ENCODE measurements at places on chromosomes 6 and 20.

GRCh38 chr6:40325791-40326190, 261.4 kb downstream of the LRFN2 start:
- no peak for DNase-seq

DNA sequence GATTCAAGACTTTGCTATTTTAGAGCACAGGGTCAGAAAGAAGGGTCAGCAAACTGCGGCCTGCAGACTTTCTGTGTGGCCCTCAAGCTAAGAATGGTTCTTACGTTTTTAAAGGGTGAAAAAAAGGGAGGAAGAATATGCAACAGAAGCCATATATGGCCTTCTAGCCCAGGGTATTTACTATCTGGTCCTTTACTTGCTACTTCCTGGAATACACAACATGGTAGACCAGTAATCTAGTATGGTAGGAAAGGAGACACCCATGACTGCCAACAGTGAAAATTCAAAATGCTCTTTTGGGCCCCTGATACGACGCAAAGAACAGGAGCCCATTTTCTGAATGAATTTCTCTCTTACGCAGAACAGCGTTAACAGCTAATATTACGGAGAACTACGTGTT, 60.4 kb upstream of the EMILIN3 start:
- no peak for DNase-seq

- peak; percentile 46 for DNase-seq
Observed at GRCh38 chr20:63215101-63216040, 560 bp downstream of the YTHDF1 start.

DNA sequence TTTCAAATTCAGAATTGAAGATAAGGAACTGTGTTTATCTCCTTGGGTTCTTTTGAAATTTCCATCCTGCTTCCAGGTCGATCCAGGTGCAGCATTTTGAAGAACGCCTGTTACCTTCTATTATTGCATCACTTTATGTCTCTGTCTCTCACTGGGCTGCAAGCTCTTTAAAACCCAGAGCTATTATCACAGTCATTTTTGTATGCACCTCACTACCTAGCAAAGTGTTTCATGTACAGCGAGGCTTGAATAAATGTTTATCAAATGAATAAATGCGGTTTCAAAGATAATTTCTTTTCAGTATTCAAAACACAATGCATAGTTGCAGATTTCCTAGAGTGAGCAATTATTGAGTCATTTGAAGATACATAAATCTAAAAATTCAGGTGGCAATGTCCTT, 34.2 kb downstream of the GFOD1 start:
- no peak for DNase-seq

- DNase-seq: peak; percentile 34
Observed at GRCh38 chr6:53326372-53327016, 22.3 kb downstream of the ELOVL5 start.

DNA sequence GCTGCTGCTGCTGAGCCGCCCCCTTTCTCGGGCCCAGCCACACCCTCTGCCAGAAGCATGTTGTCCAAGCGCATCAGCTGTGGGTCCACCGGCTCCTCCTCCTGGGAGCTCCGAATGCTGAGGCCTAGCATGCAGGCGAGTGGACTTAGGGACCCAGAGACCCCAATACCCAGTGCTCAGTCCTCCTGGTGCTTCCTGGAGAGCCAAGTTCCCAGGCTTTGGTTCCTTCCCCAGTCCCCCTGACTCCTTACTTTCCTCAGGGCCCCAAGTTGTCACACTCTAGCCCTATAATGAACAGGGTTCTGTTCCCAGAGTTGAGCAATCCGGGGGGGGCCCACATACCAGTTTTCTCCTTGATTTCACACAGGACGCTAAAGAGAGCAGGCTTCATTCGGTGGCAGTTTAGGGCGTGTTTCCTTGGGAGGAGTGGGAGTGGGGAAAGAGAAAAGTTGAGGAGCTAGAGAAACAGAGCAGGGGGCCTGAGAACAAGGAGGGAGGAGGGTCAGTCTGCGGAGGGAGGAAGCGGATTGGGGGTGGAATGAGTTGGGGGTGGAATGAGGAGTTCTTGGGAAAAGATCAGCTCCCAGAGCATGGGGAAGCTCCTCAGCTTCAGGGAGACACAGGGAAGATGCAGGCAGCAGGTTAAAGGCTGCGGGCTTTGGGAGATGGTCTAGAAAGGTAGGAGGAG, 1.5 kb downstream of the PBX2 start:
- no peak for DNase-seq

DNA sequence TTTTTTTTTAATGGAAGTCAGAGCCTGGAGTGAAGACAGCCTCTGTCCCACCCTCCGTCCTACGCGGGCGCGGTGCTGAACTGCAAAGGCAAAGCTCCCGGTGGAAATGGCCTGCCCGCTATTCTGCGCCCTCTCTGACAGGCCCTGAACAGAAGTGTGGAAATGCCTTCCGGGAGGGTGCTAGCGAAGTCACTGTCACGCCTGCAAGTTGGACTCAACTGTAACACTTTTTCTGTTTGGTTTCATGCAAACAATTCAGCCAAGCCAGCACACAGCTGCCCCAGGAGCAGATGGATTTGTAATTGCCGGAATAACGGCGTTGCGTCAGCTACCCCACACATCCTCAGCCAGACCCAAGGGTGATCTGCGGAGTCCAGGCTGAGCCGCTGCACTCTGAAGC, 107.6 kb downstream of the PSMB1 start:
- DNase-seq: no peak

DNA sequence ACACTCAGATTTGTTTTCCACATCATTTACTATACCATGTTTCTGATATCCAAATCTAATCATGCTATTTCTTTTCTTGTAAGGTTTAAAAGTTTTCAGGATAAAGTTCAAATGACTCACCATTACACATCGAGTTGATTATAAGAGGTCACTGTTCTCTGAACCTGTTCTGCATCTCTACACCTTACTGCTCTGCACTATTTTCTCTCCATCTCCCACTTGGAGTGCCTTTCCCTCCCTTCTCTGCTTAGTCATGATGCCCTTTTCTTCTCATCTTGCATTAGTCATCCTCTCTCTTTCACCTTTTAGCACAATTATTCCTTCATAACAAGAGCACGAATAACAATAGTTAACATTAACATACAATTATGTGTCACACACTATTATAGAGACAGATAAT, 37.5 kb upstream of the FUT9 start:
- DNase-seq: no peak

GRCh38 chr6:168695701-168696100, 254.7 kb downstream of the SMOC2 start:
- no peak for DNase-seq

GRCh38 chr6:155185544-155185943, 78.3 kb upstream of the CLDN20 start:
- DNase-seq: no peak

DNA sequence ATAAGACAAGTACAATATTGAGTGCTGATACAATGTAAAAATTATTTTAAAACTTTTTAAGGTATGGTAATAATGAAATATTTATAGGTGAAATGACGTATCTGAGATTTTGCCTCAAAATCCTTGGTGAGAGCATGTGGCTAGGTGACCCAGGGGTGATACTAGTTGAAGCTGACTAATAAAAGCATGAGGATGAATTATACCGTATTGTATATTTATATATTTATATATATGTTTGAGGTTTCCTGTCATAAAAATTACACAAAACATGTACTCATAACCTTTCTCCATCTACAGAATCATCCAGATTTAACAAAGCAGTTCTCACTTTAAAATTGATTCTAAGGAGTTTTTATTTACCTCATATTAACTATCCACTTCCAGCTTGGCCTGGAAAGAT, 358.1 kb downstream of the CDKAL1 start:
- DNase-seq: no peak

DNA sequence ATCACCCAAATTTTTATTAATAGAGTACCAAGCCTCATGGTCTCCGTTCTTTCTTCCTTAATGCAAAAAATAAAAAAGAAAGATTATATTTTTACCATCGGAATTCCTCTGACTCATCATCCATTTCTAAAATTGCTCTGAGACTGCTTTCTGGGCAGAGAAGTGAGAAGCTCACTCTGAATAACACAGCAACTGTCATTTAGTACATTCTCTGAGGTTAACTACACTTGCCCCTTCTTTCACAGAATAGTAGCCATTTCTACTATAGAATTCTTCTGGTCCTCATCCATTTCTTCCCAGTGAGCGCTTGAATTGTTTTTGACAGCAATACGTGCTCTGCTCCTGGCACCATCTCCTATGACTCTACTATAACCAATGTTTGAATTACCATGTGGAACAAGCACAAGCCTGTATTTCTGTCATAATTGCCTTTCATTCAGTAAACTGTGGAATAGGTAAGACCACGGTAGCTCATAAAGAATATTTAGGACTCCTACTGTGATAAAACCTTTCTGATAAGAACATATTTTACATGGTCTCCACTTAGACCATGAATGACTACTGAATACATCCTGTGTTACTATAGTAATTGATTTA, 435.5 kb upstream of the NRSN1 start:
- no peak for DNase-seq

GRCh38 chr20:7146552-7147219, 379.2 kb downstream of the BMP2 start:
- DNase-seq: no peak

DNA sequence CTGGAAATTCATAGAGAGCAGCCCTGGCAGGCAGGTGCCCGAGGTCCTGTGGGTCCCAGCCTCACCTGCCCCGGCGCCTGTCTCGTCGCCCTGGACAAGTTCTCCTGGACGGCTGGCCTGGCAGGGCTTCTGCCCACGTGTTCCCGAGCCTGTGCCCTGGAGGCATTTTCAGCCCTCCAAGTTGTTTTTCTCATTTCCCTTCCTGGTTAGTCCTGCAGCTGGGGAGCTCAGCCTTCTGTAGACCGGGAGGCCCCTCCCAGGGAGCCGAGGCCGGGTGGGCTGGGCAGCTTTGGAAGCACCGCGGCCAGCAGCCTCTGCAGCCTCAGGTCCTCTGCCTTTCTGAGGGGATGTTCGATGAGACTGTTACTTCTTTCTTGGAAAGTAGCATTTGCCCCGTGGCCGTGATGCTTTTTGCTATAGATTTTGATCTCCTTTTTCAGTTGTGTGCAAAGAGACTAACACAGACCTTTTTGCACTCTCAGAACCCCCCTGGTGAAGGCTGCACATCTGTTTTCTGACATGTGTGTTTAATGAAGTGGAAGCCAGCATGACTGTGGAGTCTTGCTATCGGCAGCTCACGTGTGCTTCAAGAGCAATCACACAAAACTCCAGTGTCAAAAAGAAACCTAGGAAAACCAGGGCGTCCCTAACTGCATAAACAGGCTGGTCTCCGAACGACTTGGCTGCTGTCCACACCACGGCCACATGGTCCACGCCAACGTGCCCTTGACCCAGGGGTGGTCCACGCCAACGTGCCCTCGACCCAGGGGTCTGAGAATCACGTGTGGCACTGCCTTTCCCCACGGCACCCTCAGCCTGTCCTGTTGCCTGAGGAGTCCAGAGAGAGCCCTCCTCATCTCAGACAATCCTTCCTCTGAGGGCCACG, 207.5 kb downstream of the SMOC2 start:
- no peak for DNase-seq

DNA sequence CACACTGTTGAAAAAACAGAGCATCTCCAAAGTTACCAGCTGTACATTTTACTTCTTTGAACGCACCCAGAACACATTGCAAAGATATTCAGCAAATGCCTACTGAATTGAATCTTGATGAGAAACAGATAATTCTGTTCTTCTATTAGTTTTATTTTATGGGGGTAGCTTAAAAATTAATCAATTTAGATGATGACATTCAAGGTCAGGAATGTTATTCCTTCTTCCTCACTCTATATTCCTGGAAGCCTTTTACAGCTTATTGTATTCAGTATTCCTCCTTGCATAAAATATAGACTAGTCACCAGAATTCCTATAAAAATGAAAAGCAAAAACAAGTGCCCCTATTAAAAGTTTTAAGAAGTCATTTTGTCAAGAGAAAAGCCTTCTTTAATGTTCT, 21.4 kb upstream of the GMDS start:
- DNase-seq: no peak

DNA sequence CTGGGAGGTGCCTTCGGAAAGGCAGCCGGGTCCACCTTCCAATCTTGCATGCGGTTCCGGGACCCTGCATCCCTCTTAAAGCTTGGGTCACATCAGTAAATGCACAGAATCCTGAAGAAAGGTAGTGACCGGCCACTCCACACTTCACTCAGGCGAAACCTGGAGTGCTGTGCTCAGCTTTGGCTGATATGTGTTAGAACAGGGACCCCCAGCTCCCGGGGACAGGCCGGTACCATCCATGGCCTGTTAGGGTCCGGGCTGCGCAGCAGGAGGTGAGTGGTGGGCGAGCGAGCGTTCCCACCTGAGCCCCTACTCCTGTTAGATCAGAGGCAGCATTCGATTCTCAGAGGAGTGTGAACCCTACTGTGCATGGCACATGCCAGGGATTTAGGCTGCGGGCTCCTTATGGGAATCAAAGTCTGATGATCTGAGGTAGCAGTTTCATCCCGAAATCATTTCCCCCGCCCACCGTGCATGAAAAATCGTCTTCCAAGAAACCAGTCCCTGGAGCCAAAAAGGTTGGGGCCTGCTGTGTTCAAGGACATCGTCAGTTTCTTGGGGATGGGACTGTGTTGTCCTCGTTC, 143.0 kb downstream of the ERMARD start:
- no peak for DNase-seq

GRCh38 chr6:126804332-126805064, 314.0 kb upstream of the RSPO3 start:
- DNase-seq: peak; percentile 48

DNA sequence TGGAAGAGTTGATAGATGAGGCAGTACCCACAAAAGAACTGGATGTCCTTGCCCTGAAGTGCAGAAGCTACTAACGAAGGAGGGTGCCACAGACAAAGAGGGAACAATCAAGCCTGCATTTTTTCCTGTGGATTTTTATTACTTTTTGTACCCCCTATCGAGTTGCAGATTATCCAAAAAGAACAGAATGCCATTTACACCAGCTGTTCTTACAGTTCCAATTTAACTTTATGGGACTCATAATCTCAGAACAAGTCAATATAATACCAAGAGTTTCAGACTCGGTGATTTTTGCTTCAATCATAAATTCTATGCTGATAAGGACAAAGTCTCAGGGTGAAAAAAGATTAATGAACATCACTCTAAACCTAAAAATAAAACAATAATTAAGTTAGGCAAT, 4.0 kb upstream of the CNKSR3 start:
- DNase-seq: no peak

GRCh38 chr20:3521852-3522740, 51.3 kb downstream of the ATRN start:
- DNase-seq: no peak

DNA sequence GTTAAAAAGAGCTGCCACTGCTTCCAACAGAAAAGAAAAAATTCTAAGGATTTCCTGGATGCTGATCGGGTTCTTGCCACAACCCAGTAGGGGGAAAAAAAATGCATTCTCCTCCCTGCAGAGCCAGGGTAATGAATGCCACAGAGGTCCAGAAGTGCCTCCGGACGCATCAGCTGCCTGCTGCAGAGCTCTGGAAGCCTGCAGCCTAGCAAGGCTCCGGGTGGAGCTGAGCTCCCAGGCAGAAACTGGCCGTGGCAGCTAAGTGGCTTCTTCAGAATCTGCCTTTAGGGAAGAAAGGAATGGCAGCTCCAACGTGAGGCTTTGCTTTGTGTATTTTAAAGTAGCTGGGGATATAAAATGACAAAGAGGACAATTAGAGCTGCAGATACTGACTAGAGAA, 155.0 kb downstream of the CFAP61 start:
- DNase-seq: no peak
